Osteoblast (primary cell): ENCODE measurements at places on chromosomes 7 and 10.

- peaks cover 13% of the 10 kb centered on the region for H3K27me3 ChIP-seq
- no peak overlapping the region for H3K27ac ChIP-seq
- H3K36me3 ChIP-seq = no peaks in the 10 kb centered on the region
- no peak for DNase-seq
Measured at GRCh38 chr10:129033790-129034272, 433.2 kb upstream of the MGMT start.

DNA sequence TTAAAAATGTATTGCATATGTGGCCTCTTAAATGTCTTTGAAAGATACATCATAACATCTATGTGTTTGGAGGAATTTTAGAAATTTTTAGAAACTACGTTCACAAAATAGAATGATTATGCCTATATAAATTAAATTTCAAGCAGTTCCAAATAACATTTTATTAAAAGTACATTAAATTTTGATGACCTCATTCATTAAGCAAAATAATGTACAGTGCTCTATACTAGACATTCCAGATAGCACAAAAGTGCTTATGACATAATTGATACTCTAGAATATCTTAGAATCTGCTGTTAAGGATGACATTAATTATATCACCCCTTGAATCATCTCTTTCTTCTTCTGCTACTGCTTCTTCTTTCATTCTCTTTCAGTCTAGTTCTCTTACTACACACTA is 528.9 kb downstream of the GFRA1 start:
- H3K36me3 ChIP-seq = no peaks in the 10 kb centered on the region
- peaks cover 4% of the 10 kb centered on the region for H3K27me3 ChIP-seq
- no peak overlapping the region for H3K27ac ChIP-seq
- no peak for DNase-seq
- H3K4me3 ChIP-seq = no peak overlapping the region

GRCh38 chr10:108901781-108902618 is 1021.3 kb downstream of the XPNPEP1 start:
- H3K4me1 ChIP-seq = no peaks in the 10 kb centered on the region
- H3K4me3 ChIP-seq = no peak overlapping the region
- H3K27me3 ChIP-seq = no peaks in the 10 kb centered on the region
- H3K27ac ChIP-seq = no peak overlapping the region
- no peak for DNase-seq

DNA sequence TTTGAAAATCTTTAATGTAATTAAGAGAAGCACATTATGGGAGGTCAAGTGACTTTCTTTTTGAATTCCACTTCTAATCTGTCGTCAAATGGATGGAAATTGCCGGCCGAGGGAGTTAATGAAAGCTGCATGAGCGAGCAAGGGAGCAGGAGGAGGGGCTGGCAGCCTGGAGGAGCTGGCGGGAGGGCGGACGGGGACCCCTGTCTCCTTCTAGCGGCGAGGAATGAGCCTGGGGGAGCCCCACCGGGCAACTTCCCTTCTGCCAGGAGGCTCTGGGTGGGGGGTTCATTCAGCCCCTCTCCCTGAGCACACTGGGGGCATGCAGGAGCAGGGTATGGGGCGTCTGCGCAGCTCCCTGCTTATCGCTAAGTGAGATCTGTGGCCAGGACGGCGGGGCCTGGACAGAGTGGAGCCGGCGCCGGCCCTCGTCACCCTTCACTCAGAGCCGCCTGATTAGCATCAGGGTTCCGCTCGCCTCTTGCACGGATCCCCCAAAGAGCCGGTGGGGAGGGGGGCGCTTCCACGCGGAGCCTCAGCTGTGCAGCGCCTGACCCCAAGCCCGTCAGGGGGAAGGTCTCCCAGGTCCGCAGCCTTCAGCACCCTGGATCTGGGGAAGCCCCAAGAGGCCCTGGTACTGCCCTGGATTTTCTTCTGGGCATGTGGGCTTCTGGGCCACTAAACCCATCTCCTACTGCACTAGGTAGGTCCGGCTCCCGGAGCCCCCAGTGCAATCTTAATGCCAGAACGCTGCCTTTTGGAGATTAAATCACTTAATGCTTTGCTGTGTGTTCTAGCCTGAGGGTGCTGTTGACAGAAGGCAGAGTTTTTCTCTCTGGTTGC is 680.8 kb downstream of the LRMDA start:
- DNase-seq = no peak
- no peaks in the 10 kb centered on the region for H3K27me3 ChIP-seq
- no peaks in the 10 kb centered on the region for H3K36me3 ChIP-seq
- H3K4me3 ChIP-seq = no peak overlapping the region

GRCh38 chr10:110067960-110068770 is 60.4 kb downstream of the ADD3 start:
- peak; percentile 34 for DNase-seq
- H3K27me3 ChIP-seq = no peaks in the 10 kb centered on the region
- H3K36me3 ChIP-seq = no peaks in the 10 kb centered on the region
- H3K27ac ChIP-seq = no peak overlapping the region
- no peak overlapping the region for H3K4me3 ChIP-seq

DNA sequence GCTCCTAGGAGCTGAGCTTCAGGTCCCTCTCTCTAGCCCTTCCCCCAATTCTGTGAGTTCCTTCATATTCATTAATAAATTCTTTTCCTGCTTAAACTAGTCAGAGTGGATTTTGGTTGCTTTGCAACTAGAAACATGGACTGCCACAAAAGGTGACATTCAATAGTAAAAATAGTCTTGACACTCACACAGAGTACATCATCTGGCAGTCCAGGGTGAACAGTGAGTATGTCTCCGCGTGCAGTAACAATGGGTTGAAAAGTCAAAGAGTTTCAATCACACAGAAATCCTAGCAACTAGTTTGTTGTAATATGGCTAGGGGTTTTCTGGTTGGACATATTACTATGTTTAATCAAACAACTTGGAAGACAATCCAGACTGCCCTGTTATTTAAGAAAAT is 168.8 kb upstream of the TBX20 start:
- no peaks in the 10 kb centered on the region for H3K36me3 ChIP-seq
- H3K4me3 ChIP-seq = no peak overlapping the region
- H3K27ac ChIP-seq = no peak overlapping the region
- H3K4me1 ChIP-seq = no peaks in the 10 kb centered on the region
- H3K27me3 ChIP-seq = no peaks in the 10 kb centered on the region
- DNase-seq = no peak

GRCh38 chr10:62895063-62895462 is 78.9 kb upstream of the EGR2 start:
- DNase-seq = no peak
- H3K27me3 ChIP-seq = peaks cover 11% of the 10 kb centered on the region
- no peaks in the 10 kb centered on the region for H3K36me3 ChIP-seq
- H3K27ac ChIP-seq = peak overlapping the region; percentile 40

- no peaks in the 10 kb centered on the region for H3K36me3 ChIP-seq
- H3K4me1 ChIP-seq = peaks cover 2% of the 10 kb centered on the region
- no peak overlapping the region for H3K27ac ChIP-seq
- no peaks in the 10 kb centered on the region for H3K27me3 ChIP-seq
- no peak for DNase-seq
- no peak overlapping the region for H3K4me3 ChIP-seq
Measured at GRCh38 chr7:70312336-70312735, 714.1 kb downstream of the AUTS2 start.

- H3K27ac ChIP-seq = no peak overlapping the region
- H3K36me3 ChIP-seq = no peaks in the 10 kb centered on the region
- H3K4me3 ChIP-seq = no peak overlapping the region
Measured at GRCh38 chr7:52168085-52168484, 851.5 kb upstream of the COBL start.

DNA sequence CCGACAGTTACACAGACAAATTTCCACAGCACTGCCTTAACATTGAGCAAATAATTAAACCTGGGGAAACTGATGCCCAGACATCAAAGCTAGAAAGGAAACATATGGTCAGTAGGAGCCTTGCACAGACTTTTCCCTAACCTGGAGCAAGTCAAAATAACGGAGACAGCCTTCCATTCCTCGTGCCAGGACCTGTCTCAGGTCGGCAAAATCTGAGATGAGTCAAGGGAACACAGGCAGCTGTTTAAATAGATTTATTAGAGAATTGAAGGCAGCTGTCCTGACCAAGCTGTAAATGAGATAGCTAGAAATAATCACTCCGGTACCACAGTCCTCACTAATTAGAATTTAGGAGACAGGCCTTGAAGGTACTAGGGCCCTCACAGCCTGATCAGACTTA is 81.2 kb downstream of the RAMP3 start:
- H3K4me3 ChIP-seq = no peak overlapping the region
- H3K27ac ChIP-seq = peak overlapping the region; percentile 23
- H3K27me3 ChIP-seq = peaks cover 13% of the 10 kb centered on the region
- DNase-seq = no peak
- peaks cover 6% of the 10 kb centered on the region for H3K4me1 ChIP-seq

- peaks cover 10% of the 10 kb centered on the region for H3K4me1 ChIP-seq
Measured at GRCh38 chr10:96972264-96972663, 140.2 kb downstream of the LCOR start.

- peaks cover 52% of the 10 kb centered on the region for H3K27me3 ChIP-seq
- H3K4me3 ChIP-seq = no peak overlapping the region
- peaks cover 14% of the 10 kb centered on the region for H3K4me1 ChIP-seq
- H3K27ac ChIP-seq = no peak overlapping the region
- no peaks in the 10 kb centered on the region for H3K36me3 ChIP-seq
Measured at GRCh38 chr10:44199267-44199666, 185.6 kb downstream of the CXCL12 start.

GRCh38 chr10:62373995-62374861 is at the start of gene ZNF365:
ZNF365 (plus strand) TSS chr10:62374369; CDS start chr10:62376194, 1,825 bp downstream.
- peak within 1 kb of the TSS; percentile 77 for H3K4me3 ChIP-seq
- H3K27me3 ChIP-seq = peaks cover 2% of the 10 kb centered on the region
- peak; percentile 95 for DNase-seq
- H3K36me3 ChIP-seq = no peaks in the 10 kb centered on the region
- peaks cover 8% of the 10 kb centered on the region for H3K4me1 ChIP-seq
- H3K27ac ChIP-seq = no peak within 1 kb of the TSS
